ENCODE measurements at places on chromosomes 3 and 15.

- no peak for DNase-seq
These were observed at the start of gene SLC15A2 for GRCh38 chr3:121894301-121894990. Gene SLC15A2 (plus strand): TSS chr3:121894401. CDS start chr3:121894477, 76 bp downstream.

DNA sequence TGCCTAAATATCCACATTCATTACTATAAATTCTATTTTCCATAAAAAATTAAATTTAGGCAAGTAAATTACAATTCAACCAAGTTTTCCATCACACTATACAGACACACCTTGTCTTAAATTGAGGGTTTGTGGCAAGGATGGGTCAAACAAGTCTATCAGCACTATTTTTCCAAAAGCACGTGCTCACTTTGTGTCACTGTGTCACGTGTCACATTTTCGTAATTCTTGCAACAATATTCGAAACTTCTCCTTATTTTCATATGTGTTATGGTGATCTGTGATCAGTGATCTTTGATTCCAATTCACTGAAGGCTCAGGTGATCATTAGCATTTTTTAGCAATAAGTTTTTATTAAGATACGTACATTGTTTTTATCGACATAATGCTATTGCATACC is 323.3 kb upstream of the CNTN4 start:
- no peak for DNase-seq

DNA sequence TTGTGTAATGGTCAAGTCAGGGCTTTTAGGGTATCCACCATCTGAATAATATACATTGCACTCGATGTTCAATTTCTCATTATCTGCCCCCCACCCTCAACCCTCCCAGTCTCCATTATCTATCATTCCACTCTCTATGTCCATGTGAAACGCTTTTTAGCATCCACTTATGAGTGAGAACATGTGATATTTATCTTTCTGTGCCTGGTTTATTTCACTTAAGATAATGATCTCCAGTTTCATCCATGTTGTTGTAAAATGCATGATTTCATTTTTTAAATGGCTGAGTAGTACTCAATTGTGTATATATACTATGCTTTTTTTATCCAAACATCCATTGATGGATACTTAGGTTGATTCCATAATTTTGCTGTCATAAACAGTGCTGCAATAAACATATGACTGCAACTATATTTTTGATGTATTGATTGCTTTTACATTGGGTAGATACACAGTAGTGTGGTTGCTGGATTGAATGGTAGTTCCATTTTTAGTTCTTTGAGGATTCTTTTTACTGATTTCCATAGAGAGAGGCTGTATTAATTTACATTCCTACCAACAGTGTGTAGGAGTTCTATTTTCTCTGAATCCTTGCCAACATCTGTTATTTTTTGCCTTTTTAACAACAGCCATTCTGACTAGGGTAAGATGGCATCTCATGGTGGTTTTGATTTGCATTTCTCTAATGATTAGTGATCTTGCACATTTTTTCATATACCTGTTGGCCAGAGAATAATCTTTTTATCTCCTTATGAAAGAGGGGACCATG is 332.9 kb upstream of the TGFBR2 start:
- DNase-seq: no peak

DNA sequence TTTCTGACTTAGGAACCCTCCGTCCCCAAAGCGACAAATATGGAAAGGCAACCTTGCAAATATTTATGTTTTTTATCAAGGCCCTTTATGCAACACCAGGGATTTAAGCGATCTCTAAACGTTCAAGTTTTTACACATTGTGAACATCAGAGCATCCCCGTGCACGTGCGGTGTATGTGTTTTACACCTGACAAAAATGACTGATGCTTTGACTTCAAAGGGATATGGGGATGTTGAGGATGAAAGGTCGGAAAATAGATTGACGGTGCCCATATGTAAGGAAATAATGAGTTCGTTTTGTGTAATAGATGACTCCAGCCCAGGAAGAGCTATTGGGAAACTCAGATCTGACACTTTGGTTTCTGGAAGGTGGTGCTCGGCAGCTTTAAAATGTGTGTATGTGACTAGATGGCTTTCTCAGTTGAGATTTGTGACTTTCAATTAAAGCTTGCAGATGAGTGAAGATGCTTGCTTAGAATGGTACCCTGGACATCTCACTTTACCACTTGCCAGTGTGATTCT is 866 bp downstream of the SLC49A4 start:
- no peak for DNase-seq

GRCh38 chr15:62125773-62126172 is 39.3 kb downstream of the C2CD4B start:
- DNase-seq: no peak

GRCh38 chr15:60477164-60477563 is 1.8 kb downstream of the ICE2 start:
- no peak for DNase-seq

GRCh38 chr15:37070686-37071085 is 29.7 kb downstream of the MEIS2 start:
- no peak for DNase-seq

- peak; percentile 25 for DNase-seq
These were observed 45.2 kb downstream of the TYRO3 start for GRCh38 chr15:41603941-41604911.

- DNase-seq: peak; percentile 13
These were observed 17.2 kb upstream of the TIMP4 start for GRCh38 chr3:12175844-12176453.

- no peak for DNase-seq
These were observed 573.7 kb downstream of the EPHB1 start for GRCh38 chr3:135368781-135369180.

- DNase-seq: no peak
These were observed 190.6 kb upstream of the TMCO5A start for GRCh38 chr15:37743826-37744225.

- DNase-seq: no peak
These were observed 379.8 kb downstream of the VPS13C start for GRCh38 chr15:61680260-61681037.

- DNase-seq: no peak
These were observed 64.8 kb downstream of the TRIM71 start for GRCh38 chr3:32882603-32883025.

- DNase-seq: no peak
These were observed 26.9 kb downstream of the RNF13 start for GRCh38 chr3:149839896-149840295.

- no peak for DNase-seq
These were observed 21.0 kb downstream of the CSRNP1 start for GRCh38 chr3:39132096-39133092.

DNA sequence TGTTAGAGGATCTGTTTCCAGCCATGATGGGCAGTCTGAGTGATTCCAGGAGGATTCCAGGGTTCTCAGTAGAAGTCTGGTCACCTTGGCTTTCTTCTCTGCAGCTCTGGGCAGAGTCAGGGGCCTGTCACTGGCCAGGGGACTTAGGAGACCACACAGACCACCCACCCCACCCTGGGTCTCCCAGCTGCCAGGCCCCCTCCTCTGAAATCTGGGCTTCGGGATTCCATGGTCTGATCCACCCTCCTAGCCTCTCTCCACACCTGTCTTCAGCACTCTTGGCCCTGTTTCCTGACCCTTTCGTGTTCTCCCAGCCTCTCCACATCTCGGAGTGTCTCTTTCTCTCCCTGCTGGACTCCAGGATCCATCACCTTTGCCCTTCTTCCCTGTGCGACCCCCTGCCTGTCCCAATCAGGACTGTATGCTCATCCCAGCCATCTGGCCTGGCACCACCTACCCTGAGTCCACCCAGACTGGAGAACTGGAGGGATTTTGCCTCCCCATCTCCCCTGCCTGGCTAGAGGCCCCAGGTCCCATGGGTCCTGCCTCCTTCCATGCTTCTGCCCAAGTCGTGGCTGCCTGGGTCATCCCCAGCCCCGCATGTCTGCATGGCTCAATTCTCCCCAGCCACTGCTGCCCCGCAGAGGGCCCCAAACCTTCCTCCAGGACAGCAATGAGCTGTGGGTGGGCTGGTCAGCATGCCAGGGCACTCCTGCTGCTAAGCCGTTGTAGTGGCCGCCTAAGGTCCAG is 34.3 kb downstream of the GOLGA6L10 start:
- no peak for DNase-seq

GRCh38 chr15:88431441-88431840 is 35.7 kb downstream of the MRPL46 start:
- DNase-seq: no peak

GRCh38 chr3:105843994-105844393 is 24.8 kb downstream of the CBLB start:
- no peak for DNase-seq

DNA sequence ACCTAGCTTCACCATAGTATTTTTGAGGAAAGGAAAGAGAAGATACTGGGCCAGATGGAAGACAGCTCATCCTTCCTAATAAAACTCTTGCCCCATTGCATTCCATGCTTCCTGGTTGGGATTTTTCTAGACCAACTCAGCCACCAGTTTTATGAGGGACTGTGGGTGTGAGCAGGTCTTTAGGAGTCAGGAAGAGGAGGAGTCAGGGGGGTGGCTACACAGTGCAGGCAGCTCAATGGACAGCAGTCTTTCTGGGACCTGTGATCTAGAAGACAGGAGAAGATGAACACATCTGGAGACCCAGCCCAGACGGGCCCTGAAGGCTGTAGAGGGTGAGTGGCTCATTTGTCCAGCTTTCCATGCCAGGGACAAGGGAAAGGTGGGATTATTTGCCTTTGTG is at the start of gene NOX5:
Gene NOX5 (plus strand): TSS at position 242 of the 400 bp plus-strand sequence. CDS start 41 bp downstream, at position 283.
- no peak for DNase-seq

DNA sequence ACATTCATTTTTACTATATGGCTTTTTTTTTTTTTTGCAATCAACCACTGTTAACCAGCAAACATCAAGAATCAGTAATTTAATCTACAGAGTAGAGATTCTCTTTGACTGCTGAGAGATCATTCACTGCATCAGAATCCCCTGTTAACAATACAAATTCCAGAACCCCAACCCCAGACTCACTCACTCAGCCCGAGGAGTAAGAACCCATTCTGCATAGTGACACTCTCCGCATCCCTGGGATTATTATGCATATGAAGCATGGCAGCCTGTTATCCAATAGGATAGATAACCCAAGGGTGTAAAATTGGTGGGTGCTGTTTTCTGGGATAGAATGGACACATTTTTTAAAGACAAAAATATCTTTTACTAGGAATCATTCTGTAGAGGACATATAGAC is 76.3 kb upstream of the CCDC39 start:
- DNase-seq: no peak
